ENCODE measurements at places on chromosomes 6 and 20.

- DNase-seq, result peak; percentile 78
These were observed 650 bp downstream of the DCBLD1 start for GRCh38 chr6:117483004-117483644.

- DNase-seq, result no peak
These were observed 32.9 kb downstream of the GCM1 start for GRCh38 chr6:53115741-53116140.

DNA sequence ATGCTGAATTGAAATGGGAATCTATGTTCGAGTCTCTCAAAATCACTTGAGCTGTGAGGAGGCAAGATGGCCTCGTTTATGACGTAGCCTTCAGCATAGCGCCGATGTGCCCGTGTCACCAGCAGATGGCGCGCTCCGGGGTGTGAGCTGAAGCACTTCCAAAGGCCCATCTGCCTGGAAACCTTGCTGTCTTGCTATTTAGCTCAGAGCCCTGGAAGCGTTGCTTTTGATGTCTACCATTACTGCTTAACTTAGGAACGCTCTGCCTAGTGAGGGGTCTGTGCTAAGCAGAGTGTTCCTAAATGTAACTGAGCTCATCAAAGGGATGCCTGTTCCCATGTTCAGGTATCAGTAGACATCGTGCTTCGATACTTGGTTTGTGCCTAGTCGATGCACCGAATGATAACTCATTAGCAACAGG lies 67.7 kb downstream of the SYCP2L start:
- DNase-seq, result peak; percentile 78

GRCh38 chr6:79071547-79071946 lies 6.5 kb downstream of the PHIP start:
- DNase-seq, result no peak

DNA sequence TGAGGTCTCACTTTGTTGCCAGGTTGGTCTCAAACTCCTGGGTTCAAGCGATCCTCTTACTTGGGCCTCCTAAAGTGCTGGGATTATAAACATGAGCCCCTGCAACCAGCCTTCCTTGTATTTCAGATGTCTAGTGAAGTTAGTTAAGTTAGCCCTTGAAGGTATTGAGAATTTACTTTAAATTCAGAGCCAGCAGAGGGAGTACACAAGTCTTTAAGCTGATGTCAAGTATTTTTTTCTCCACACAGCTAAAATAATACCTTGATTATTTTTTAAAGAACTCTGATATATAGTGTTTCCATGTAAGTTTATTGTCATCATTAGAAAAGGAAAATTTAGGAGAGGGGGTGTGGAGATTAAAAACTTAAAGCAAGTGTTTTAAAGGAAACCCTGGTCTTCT lies 9.8 kb downstream of the FOXO3 start:
- DNase-seq, result no peak

GRCh38 chr6:20631549-20631924 lies 97.3 kb downstream of the CDKAL1 start:
- DNase-seq, result no peak

DNA sequence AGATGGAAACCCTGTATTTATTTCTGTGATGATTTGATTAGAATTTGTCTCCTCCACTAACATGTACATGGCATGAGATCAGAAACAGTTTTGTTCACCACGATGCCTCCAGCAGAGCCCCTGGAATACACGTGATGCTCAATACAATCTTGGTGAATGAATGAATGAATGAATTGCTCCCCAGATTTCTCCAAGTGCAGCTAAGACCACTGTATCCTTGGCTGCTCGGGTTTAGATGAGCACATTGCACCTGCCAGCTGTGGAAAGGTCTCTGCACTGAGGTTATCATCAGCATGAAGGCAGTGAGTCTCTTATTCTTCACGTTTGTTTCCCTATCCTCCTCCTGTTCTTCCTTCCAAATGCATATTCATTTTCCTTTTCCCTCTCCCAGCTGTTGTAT lies 17.9 kb downstream of the CASS4 start:
- no peak for DNase-seq

- peak; percentile 26 for DNase-seq
These were observed 82.2 kb downstream of the MYO6 start for GRCh38 chr6:75830959-75831885.

GRCh38 chr20:44033344-44033743 lies 118.7 kb downstream of the TOX2 start:
- DNase-seq, result no peak

DNA sequence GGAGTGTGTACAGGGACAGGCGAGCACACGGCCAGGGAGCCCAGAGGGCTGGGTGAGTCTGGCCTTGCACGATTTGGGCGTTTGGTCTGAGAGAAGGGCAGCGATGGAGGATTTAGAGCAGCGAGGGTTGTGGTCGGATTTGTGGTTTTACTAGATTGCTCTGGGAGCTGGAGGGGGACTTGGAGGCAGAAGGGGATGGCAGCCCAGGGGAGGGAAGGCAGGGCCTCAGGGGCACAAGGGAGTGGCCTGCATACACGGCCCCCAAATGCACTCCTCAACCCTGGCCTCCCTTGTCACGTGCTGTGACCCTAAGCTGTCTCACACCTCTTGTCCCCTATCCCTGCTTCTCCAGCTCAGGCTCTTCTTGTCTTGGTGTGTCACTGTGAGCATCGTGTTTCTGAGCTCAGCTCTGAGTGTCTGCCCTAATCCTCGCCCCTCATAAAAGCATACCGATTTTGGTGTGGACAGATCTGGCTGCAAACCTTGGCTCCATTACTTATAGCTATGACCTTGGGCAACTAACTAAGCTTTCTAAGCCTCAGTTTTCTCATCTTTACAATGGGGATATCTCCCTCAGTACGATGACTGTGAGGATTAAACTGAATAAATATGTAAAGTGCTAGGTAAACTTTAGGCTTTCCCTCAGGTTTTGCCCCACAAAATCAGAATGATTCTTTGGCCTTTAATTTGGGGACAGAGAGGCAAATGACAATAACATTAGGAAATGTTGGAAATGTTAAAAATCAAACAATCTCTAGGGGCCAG lies 120.1 kb upstream of the ARMC2 start:
- no peak for DNase-seq

DNA sequence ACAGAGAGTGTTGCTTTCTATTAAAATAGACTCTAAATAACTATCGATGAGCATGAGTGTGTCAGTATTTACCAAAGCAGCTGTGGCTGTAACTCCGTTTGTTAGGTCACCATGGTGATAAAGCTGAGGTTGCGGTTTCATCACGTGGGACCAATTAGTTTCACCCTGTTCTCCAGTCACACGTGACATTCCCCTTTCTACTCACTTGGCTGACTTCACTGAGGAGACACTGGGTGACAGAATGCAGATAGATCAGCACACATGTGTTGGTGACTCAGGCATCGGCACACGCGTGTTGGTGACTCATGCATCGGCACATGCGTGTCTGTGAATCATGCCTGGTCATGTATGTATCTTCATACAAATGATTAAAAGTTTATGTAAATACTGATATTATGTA lies 285.4 kb downstream of the THBS2 start:
- DNase-seq, result peak; percentile 98

GRCh38 chr6:6966127-6966526 lies 141.6 kb upstream of the RREB1 start:
- no peak for DNase-seq

DNA sequence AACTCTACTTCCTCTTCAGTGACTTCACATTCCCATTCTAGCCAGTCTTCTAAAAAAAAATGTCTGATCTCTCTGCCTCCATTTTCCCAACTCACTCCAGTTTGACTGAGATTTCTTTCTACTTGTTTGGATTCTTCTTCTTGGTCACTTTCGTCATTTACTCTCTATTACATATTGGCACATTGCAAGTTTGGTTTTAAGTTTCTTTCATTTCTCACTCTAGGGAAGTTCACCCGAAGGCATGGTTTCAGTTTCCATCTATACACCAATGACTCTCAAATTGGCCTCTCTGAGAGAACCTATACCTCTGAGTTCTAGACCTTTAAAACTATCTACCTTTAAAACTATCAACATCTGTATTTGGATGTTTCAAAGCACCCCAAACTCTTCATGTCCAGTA lies 51.3 kb downstream of the CD109 start:
- no peak for DNase-seq

GRCh38 chr6:8069151-8069550 lies 5.0 kb upstream of the BLOC1S5 start:
- DNase-seq, result no peak

- DNase-seq, result peak; percentile 56
These were observed 109.3 kb downstream of the THBS2 start for GRCh38 chr6:169144356-169144755.

GRCh38 chr6:169340395-169340794 lies 86.7 kb upstream of the THBS2 start:
- DNase-seq, result no peak

DNA sequence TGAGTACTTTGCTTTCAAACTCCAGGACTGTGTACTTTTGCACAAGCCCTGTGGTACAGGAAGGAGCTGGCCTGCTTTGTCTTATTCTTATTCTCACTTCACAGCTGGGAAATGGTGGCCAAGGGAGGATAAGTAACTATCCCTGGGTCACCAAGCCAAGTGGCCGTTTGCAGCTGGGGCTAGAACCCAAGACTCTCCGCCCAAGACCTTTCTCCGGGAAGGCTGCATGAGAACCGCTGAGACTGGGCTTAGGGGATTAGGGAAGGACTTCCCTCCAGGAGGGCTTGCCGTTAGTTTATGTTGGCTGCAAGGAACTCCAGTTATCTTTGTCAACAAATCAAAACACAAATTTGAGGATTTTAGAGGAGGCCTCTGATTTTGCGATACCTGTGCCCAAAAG lies 343.2 kb upstream of the RNF24 start:
- DNase-seq, result no peak
